H9 (cell line): ENCODE measurements at places on chromosomes 3 and 15.

- DNase-seq, result no peak
- no peaks in the 10 kb centered on the region for H3K27me3 ChIP-seq
- no peaks in the 10 kb centered on the region for H3K4me1 ChIP-seq
- peaks cover 50% of the 10 kb centered on the region for H3K36me3 ChIP-seq
- H3K4me3 ChIP-seq, result no peak overlapping the region
- H3K27ac ChIP-seq, result no peak overlapping the region
These were observed 187.1 kb downstream of the DPH6 start for GRCh38 chr15:35358824-35359223.

GRCh38 chr3:127848131-127849129, 26.1 kb upstream of the MGLL start:
- no peaks in the 10 kb centered on the region for H3K27me3 ChIP-seq
- H3K4me3 ChIP-seq, result no peak overlapping the region
- H3K36me3 ChIP-seq, result no peaks in the 10 kb centered on the region
- peaks cover 2% of the 10 kb centered on the region; the same call in 1 of the 2 replicates for H3K4me1 ChIP-seq

DNA sequence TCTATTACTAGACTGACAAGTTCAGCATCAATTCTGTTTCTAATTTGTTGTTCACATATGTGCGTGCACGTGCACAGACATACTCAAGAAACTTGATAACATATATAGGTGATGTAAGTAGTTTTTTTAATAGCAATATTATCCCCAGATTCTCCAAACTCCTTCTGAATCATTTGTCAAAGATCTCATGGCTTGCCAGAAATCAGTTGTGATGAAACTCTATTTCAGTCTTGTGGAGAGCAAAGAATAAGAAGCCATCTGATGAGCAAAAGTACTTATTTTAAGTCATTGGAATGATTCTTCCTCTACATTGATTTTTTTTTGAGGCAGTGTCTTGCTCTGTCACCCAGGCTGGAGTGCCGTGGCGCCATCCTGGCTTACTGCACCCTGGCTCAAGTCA, 167.0 kb upstream of the TBL1XR1 start:
- H3K27ac ChIP-seq, result no peak overlapping the region
- H3K4me3 ChIP-seq, result no peak overlapping the region
- H3K4me1 ChIP-seq, result peaks cover 7% of the 10 kb centered on the region; the same call in 1 of the 2 replicates
- DNase-seq, result no peak
- H3K36me3 ChIP-seq, result no peaks in the 10 kb centered on the region
- no peaks in the 10 kb centered on the region for H3K27me3 ChIP-seq

DNA sequence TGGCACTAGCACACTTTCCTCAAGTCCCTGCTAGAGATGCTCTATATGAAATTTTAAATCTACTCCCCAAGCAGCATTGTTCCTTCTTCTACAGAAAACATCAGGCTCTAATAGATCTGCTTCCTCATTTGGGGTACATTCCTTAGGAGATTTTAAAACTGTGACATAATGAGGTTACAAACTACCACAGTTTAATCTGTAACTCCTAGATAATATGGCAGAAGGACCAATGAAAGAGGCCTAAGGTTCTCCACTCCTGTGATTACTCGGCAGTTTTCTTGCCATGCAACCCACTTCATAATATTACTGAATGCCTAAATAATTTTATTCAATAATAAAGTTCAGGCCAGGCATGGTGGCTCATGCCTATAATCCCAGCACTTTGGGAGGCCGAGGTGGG, 16.1 kb downstream of the ZNF106 start:
- no peak overlapping the region for H3K4me3 ChIP-seq
- no peaks in the 10 kb centered on the region; the same call in 1 of the 2 replicates for H3K4me1 ChIP-seq
- no peak for DNase-seq

GRCh38 chr15:81080996-81081395, 53.1 kb upstream of the CFAP161 start:
- H3K27ac ChIP-seq, result no peak overlapping the region
- no peaks in the 10 kb centered on the region; the same call in 2 of the 3 replicates for H3K36me3 ChIP-seq
- DNase-seq, result no peak
- H3K27me3 ChIP-seq, result no peaks in the 10 kb centered on the region
- H3K4me3 ChIP-seq, result no peak overlapping the region

- no peak overlapping the region for H3K27ac ChIP-seq
- H3K4me1 ChIP-seq, result no peaks in the 10 kb centered on the region; the same call in 1 of the 2 replicates
- no peaks in the 10 kb centered on the region; the same call in 1 of the 2 replicates for H3K27me3 ChIP-seq
- no peak for DNase-seq
- H3K36me3 ChIP-seq, result no peaks in the 10 kb centered on the region
These were observed 97.2 kb upstream of the C3orf80 start for GRCh38 chr3:160128056-160128455.

DNA sequence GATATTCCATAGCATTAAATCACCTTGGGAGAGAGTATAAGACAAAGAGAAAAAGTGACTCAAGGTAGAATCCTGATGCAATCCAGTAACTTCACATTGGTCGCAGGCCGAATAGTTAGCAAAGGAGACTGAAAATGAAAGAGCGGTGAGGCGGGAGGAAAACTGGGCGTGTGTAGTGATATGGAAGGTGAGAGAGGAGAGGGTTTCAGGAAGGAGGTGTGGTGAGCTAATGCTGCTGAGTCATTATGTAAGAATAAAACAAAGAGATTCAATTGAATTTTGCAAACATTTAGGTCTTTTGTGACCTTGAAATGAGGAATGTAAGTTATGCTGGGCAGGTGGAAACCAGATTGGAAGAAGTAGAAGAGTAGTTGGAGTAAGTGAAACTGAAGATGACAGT, 235.3 kb downstream of the C3orf38 start:
- no peaks in the 10 kb centered on the region for H3K36me3 ChIP-seq
- H3K4me3 ChIP-seq, result no peak overlapping the region
- no peak overlapping the region for H3K27ac ChIP-seq
- H3K4me1 ChIP-seq, result no peaks in the 10 kb centered on the region
- DNase-seq, result no peak

DNA sequence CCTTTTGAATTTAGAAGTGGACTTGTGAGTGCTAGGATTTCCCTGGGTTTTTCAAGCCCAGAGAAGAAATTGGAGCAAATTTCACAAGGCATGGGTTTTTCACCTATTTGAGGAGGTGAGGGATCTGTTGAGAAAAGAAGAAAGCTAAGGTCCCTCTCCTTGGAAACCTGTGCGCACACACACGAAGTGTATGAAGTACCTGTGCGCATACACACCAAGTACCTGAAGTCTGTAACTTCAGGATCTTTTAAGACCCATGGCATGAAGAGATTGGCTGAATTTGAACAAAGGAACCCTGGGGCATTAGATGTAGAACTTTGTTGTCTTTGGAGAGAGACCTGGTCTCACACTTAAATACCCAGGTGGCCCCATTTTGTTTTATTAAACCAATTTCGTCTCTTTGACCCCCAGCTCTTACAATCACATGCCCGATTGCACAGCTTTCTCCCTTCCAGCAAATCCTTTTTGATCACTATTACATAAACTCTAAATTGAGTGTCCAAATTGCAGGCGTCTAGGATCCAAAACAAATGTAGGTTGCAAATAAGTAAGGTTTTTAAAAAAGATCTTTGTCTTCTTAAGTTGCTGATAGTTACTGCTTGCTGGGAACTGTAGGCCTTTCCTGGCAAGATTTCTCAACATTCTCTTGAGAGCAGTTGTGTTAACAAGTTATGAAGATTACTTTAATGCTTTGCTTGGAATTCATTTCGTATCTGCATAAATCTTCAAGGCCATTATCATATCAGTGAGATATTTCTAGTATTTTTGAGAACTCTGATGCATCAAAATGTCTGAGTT, 64.3 kb downstream of the CMTM8 start:
- no peak overlapping the region for H3K27ac ChIP-seq
- H3K27me3 ChIP-seq, result no peaks in the 10 kb centered on the region
- DNase-seq, result no peak
- no peaks in the 10 kb centered on the region for H3K36me3 ChIP-seq

- DNase-seq, result no peak
- H3K4me1 ChIP-seq, result no peaks in the 10 kb centered on the region
- no peaks in the 10 kb centered on the region; the same call in 1 of the 2 replicates for H3K36me3 ChIP-seq
- H3K27me3 ChIP-seq, result no peaks in the 10 kb centered on the region
These were observed 313.4 kb upstream of the DNAJC19 start for GRCh38 chr3:181302960-181303359.

DNA sequence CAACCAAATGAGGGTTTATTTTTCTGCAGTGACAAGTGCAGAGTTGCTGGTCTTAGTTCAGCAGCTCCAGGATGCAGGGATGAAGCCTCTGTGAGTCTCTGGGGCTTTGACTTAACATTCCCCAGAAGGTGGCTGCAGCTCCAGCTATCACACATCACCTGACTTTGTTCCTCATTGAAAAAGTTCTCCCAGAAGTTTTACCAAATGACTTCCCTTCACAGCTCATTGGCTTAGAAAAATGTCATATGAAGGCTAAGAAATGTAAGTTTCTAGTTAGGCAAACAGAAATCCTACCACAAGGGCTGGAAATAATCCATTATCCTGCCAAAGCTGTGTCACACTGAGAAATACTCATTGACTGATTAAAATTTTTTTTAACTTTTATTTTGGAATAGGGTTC, 184.9 kb downstream of the MINAR1 start:
- H3K36me3 ChIP-seq, result no peaks in the 10 kb centered on the region
- no peak for DNase-seq
- no peaks in the 10 kb centered on the region; the same call in 1 of the 2 replicates for H3K27me3 ChIP-seq
- H3K27ac ChIP-seq, result no peak overlapping the region

- DNase-seq, result no peak
- H3K36me3 ChIP-seq, result peaks cover 36% of the 10 kb centered on the region
- H3K4me1 ChIP-seq, result no peaks in the 10 kb centered on the region
- H3K27me3 ChIP-seq, result no peaks in the 10 kb centered on the region
These were observed 36.3 kb upstream of the SNX4 start for GRCh38 chr3:125556314-125556713.

GRCh38 chr15:39140060-39140604, 440.7 kb upstream of the THBS1 start:
- H3K4me1 ChIP-seq, result no peaks in the 10 kb centered on the region
- no peak for DNase-seq
- no peak overlapping the region for H3K4me3 ChIP-seq
- no peak overlapping the region for H3K27ac ChIP-seq

GRCh38 chr3:181705086-181705480, 6.6 kb upstream of the SOX2 start:
- H3K4me3 ChIP-seq, result no peak overlapping the region
- DNase-seq, result no peak
- H3K27me3 ChIP-seq, result peaks cover 6% of the 10 kb centered on the region; the same call in 1 of the 2 replicates
- peaks cover 3% of the 10 kb centered on the region; the same call in 1 of the 2 replicates for H3K4me1 ChIP-seq
- peaks cover 2% of the 10 kb centered on the region; the same call in 1 of the 3 replicates for H3K36me3 ChIP-seq

GRCh38 chr15:72481015-72481659, 7.0 kb downstream of the ARIH1 start:
- H3K36me3 ChIP-seq, result peaks cover 26% of the 10 kb centered on the region
- H3K27me3 ChIP-seq, result no peaks in the 10 kb centered on the region
- no peak overlapping the region for H3K4me3 ChIP-seq
